ENCODE measurements at places on chromosomes 12 and 14.

DNA sequence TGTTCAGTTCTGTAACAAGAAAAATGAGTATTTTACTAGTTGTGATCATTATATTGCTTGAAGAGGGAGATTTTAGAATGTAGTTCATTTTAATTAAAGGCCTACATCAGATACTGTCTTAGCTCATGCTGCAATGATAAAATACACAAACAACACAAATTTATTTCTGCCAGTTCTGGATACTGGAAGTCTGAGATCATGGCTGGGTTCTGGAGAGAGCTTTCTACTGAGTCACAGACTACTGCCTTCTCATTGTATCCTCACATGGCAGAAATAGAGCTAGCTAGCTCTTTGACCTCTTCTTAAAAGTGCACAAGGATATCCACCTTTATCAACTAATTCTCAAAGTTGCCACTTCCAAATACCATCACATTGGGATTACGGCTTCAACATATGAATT, 53.8 kb downstream of the MIS18BP1 start:
- DNase-seq: no peak

- no peak for DNase-seq
Measured at GRCh38 chr12:34297126-34297789, 275.0 kb downstream of the ALG10 start.

DNA sequence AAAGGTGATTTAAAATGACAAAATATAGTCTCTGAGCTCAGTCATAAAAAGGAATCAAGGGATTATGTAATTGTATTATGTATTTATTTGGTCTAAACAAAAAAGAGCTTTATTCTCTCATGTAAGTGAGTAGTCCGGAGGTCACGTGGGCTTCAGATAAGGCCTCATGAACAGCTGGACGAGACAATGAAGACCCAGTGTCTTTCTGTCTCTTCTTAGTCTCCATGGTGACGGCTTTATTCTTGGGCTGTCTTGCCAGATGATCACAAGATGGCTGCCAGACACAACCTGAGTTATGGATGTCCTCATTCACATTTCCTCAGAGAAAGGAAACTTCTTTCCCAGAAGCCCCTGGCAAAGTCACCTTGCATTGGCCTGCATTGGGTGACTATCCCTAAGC, 98.6 kb downstream of the ARF6 start:
- no peak for DNase-seq

- no peak for DNase-seq
Measured at GRCh38 chr12:89454080-89454848, 70.3 kb downstream of the GALNT4 start.

DNA sequence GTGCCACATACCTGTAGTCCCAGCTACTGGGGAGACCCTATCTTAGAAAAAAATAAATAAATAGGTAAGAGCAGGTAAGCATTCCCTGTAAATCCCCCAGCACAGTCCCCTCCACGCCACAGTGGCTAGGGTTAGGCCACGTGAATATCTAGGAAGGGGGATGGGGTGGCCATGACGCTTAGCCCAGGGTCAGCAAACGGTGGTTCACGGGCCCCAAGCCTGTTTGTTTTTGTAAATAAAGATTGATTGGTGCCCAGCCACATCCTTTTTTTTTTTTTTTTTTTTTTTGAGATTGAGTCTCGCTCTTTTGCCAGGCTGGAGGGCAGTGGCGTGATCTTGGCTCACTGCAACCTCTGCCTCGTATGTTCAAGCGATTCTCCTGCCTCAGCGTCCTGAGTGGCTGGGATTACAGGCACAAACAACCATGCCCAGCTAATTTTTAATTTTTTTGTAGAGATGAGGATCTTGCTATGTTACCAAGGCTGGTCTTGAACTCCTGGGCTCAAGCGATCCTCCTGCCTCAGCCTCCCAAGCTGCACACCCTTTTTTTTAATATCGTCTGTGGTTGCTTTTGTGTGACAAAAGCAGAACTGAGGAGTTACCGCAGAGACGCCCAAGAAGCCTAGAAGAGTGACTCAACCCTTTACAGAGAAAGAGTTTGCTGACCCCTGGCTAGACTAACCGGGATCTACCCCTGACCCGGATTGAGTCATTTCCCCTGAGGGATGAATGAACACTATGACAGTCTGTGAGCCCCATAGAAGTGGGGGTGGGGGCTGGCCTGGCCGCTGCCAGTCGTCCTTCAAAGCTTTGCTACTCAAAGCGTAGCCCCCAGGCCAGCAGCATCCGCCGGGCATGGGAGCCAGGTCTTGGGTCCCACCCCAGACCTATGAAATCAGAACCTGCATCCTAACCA, 113.7 kb upstream of the NCOR2 start:
- DNase-seq: peak; percentile 29

Measured in activated CD4-positive, alpha-beta T cell treated with anti-CD3 and anti-CD28 coated beads, Interleukin-2, amount 50 U/mL, for 48 hours (primary cell).